ENCODE measurements at places on chromosomes 2 and 18.

GRCh38 chr2:156253765-156254164 is 78.8 kb downstream of the NR4A2 start:
- DNase-seq: no peak

GRCh38 chr2:176071330-176072291 is 12.2 kb downstream of the EVX2 start:
- DNase-seq: no peak

DNA sequence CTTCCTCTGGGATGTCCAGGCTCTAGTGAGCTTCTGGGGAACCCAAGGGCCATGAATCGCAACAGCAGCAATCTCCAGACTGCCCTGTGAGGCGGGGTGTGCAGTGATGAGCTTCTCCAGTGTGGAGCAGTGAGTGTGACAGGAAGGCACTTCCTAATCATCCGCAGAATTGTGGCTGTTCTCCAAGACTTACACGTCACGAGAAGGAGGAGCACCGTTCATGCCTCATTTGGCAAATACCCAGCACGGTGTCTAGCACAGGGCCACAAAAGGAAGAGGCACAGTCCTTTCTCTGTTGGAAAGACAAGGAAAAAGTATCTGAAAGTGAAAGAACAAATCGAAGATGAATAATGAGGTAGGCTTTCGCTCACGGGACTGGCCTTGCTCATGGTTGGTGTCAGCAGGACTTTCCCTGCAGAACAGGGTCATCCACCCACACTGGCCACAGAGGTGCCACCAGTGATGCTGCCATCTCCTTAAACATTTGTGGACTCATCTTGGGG is 125.1 kb upstream of the HAAO start:
- DNase-seq: peak; percentile 56

DNA sequence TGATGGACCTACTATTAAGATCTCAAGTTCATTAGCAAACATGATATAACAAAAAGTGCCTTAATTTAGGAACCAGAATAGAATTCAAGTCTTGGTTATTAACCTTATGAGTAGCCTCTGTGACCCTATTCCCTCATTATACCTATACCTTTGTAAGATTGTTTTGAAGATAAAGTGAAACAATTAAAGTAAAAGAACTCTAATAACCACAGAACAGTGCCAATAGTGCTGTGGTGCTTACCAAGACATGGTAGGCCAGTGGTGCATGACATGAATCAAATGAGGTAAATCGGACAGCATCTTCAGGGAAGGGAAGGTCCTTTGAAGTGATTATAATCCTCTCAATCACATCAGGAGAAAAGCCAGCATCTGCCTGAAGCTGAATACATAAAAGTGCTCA is 36.4 kb downstream of the METTL4 start:
- DNase-seq: no peak

GRCh38 chr18:33937270-33937816 is 287.4 kb downstream of the NOL4 start:
- DNase-seq: no peak

GRCh38 chr2:223923976-223924375 is 21.2 kb downstream of the WDFY1 start:
- DNase-seq: no peak

- DNase-seq: no peak
Measured at GRCh38 chr2:43897492-43897891, 58.7 kb downstream of the ABCG8 start.

- DNase-seq: no peak
Measured at GRCh38 chr2:68946117-68946516, 6.6 kb downstream of the GKN2 start.

GRCh38 chr18:49656073-49656692 is 94.3 kb downstream of the LIPG start:
- DNase-seq: no peak
